8988T (cell line): ENCODE measurements at places on chromosomes 6 and 20.

DNA sequence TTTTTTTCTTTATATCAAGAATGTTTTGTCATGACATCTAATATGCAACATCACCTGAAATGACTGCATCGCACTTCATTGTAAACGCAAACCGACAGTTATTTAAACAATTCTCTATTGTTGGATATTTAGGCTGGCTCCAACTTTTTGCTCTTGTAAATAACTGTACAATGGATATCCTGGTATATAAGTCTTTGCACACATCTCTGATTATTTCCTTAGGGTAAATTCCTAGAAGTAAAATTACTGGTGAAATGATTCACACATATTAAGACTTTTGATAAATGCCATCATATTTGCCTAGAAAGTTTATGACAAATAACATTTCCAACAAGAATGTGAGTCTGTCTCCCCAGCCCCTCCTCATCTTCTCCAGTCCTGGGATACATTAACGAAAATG is 154.7 kb downstream of the TFAP2C start:
- DNase-seq: no peak

- DNase-seq: no peak
Observed at GRCh38 chr6:10271982-10272381, 142.9 kb downstream of the TFAP2A start.

GRCh38 chr6:116682334-116682712 is 1.3 kb downstream of the KPNA5 start:
- DNase-seq: no peak

DNA sequence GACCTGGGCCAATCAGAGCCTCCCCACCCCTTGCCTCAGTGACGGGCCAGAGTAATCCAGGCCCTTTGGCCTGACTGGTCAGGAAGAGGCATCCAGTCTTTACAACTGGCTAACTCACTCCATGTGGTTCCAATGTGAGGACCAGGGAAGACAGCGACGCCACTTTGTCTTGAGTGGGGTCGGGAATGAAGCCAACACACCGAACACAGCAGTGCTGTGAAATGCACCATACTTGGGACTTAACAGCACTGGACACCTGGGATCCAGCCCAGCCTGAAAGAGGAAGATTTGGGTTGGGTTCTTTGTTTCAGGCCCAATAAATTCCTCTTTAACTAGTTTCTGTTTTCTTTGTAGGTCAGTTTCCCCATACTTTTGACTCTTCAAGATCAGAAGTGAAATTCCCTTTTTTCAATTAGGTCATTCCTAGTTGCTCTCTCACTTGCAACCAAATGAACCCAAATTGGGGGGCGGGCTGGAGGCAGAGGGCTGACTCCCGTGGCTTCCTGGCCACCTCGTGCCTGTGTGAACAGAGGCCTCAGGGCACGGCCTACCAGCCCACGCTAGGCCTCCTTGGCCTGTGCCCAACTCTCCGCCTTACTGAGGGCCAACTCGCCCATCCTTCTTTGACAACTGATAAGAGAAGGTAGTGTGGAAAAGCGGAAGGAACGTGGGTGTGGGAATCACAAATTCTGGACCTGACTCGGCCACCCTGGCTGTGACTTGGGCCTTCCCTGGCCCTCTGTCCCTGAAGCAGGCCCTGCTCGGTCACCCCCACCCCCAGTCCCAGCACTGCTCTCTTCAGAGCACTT is 17.1 kb downstream of the SULF2 start:
- no peak for DNase-seq

- no peak for DNase-seq
Observed at GRCh38 chr20:48298433-48298832, 513.2 kb upstream of the SULF2 start.

DNA sequence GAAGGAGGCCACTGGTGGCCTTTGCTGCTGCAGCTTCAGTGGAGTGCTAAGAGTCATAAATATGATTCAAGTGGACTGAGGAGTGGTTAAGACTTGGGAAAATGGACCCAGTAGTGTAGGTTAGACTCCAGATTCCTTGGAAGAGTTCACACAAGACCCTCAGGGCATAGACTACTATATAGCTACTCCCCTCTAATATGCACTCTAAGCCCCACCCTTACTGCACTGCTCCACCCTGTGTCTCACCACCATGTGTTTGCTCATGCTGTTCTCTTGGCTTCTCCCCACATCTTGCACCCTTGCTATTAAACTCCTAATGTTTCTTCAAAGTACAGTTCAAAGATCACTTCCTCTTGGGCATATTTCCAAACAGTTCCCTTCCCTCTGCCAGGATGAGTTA is 5.7 kb downstream of the KCNQ5 start:
- DNase-seq: no peak

DNA sequence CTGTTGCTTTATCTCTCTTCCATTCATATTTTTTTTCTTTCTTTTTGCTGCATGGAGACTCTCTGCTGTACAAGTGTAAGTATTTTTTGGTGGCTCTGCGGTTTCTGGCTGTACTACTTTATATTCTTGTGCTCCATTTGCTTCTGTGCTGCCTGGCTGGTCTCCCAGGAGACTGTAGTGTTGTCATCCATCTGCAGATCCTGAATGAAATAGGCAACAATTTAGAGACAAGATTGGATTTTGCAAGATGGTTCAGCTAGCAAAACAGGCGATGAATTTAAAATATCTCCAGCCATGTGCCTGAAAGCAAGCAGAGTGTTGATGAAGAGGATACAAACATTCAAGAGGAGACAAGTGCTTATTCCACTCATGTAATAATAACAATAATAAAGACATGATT is 75.1 kb upstream of the SCGN start:
- DNase-seq: no peak

GRCh38 chr6:16901306-16901705 is 140.0 kb upstream of the ATXN1 start:
- DNase-seq: no peak

GRCh38 chr20:24153101-24154040 is 164.8 kb upstream of the GGTLC1 start:
- DNase-seq: no peak

GRCh38 chr20:711576-711975 is 36.0 kb upstream of the SCRT2 start:
- DNase-seq: no peak

- no peak for DNase-seq
Observed at GRCh38 chr20:25272223-25273000, 24.5 kb downstream of the PYGB start.

DNA sequence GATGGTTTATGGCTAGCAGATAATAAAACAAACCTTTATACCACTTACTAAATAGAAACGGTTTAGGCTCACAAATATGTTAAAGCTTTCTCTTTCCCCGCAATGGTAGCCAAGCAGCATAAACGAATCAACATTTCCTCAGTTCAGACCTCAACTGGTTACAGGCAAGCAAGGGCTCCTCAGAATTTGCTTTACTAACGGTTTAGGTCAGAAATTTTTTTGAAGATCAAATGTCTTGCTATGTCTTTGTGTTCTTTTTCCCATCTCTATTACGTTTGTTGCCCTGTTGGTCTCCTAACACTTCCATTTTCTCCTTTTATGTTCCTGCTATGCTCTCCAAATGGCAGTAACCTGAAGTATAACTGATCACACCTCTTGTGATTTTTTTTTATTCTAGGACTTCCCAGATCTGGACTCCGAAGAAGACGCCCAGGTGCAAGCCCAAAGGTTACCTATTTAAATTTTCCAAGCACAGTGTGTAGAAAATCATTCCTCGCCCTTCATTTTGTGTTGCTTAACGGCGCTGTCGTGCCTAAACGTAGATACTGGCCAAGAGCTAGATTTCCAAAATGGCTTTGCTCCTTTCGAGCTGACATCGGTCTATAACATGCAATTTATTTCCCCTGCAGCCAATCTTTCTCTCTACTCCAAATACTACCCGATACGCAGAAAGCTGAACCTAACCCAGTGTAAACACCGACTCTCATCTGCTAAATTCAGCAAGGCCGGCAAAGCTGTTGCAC is 717 bp upstream of the ASF1A start:
- DNase-seq: no peak

- no peak for DNase-seq
Observed at GRCh38 chr6:53530346-53530745, 14.6 kb downstream of the GCLC start.

- DNase-seq: no peak
Observed at GRCh38 chr20:50487397-50487796, 22.8 kb upstream of the PTPN1 start.

- no peak for DNase-seq
Observed at GRCh38 chr6:81891874-81892273, 139.4 kb upstream of the TENT5A start.

- DNase-seq: no peak
Observed at GRCh38 chr20:19890445-19891051, 126.6 kb upstream of the NAA20 start.

DNA sequence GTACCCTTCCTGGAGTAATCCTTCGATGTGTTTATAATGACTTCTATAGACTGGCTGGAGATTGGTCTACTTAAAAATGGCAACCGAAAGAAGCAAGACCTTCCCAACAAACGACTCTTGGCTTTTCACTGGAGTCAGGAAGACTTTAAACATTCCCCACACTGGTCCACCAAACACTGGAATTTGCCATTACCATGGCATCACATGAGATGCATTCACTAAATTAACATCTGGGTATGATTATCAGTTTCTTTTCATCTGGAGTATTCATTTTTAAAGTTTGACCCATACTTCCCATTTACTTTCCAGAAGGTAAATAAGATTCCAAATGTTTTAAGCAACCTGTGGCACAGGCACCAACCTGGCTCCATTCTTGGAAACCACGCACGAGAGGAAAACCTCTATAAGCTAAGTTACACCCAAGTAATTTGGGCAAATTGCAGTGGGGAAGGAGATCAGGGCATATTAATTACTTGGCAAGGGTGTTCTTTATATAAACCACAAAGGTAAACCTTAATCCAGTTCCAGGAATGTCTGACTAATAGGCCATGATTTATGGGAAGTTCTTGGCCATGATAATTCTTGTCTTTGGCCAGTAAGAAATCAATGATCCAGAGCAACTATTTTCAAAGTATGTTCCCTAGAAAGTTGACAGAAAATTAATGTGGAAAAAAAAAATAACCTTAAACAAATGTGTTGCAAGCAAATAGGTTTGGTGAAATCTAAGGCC is 190.0 kb upstream of the COL21A1 start:
- DNase-seq: no peak

- no peak for DNase-seq
Observed at GRCh38 chr20:6041808-6042265, 12.0 kb downstream of the LRRN4 start.

GRCh38 chr20:25053255-25054031 is 4.5 kb downstream of the ACSS1 start:
- DNase-seq: no peak

DNA sequence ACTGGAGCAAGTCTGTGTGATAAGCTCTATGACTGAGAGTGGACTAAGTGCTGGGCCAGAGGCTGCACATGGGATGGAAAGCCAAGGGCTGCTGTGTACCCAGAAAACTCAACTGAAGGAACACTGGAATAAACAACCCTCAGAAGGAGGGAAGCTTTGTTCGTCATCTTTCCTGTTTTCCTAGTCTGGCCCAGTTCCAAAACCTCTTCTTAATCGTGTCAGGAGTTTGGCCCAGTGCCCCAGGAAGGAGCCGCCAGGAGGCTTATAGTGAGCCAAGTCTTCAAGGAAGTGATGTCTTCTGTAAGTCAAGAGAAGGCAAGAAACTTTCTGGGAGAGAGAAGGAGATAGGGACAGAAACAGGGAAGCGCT is 23.3 kb upstream of the TOP1 start:
- DNase-seq: peak; percentile 37

DNA sequence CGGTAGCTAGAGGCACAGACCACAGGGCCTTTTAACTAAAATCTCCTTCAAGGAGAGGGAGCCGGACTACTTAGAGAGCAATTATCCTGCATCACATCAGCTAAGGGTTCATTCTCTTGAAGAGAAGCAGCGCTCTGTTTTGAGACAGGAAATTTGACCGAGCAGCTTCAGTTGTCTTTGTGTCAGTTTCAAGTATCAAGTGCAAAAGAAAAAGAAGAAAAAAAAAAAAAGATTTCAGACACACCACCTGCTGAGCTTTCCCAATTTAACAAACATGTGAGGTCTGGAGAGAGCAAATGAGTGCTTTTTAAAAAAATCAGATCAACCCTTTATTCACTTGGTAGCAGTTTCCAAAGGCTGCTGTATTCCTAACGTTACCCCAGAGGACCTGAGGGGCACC is 273.5 kb upstream of the POU3F2 start:
- DNase-seq: no peak

- DNase-seq: no peak
Observed at GRCh38 chr6:149440735-149441671, 40.9 kb downstream of the SUMO4 start.

- no peak for DNase-seq
Observed at GRCh38 chr6:89067796-89068195, 12.8 kb upstream of the PNRC1 start.

DNA sequence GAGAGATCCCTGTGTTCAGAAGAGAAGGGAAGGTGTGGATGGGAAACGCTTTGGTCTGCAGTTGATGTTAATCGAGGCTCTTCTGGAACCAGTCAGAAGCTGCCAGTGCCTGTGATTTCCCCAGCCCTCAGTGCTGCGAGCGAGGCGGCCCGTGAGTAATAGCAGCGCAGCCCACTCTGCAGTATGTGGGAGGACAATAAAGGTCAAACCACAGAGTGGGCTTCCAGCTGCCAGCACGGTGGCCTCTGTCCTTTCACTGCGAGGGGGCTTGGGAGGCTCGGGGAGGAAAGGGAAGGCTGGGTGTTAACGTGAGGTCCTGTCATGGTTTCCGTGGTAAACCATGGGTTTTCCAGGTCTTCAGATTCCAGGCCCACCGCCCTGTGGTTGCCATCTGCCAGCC is 32.3 kb upstream of the TAGAP start:
- DNase-seq: no peak

DNA sequence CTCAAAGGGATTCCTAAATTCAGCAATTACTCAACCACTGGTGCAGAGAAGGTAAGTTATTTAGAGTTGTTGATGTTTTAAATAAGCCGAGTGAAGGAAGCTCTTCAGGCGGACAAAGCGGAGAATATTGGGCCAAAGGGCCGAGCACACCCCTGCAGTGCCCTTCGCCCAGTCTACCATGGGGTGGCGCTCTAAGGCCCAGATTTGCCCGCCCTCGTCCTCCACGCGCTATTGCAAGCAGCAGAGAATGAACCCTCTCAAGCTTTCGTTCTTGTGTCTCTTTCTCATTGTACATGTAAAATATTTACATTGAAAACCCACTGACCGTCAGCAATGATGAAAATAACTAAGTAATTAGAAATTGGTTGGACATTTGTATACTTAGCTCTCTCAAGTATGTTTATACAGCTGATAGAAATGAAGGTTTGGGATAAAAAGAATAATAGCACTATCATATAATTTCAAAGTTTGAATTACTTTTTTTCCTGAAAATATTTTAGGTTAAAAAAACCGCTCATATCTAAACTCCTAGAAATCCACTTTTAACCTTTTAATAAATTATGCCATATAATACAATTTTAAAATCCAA is 195.0 kb upstream of the CEP162 start:
- peak; percentile 11 for DNase-seq

DNA sequence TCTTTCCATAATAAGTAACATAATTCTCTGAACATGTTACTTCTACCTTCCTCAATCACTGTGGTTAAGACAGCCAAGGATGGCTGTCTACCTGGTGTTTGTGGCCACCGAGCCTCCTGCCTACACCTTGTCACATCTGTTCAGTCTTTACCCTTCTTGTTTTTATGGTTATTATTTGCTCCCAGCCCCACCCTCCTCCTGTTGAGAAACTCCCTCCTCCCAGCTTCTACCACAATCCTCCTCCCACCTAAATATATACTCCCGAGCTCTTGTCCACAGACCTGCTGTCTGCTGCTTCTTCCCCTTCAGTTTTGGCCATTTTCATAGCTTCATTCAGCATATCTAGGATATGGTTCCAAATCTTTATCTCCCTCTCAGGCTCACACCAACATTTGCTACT is 35.7 kb upstream of the GABRR1 start:
- DNase-seq: no peak
